Adrenal gland (tissue), 19 donors: ENCODE measurements at places on chromosomes 12 and 14. TPM values are rescaled to one million over a fixed set of nuclear protein-coding genes. Genes with fewer than 3 reads are reported as not detected.

Gene ZFHX2
- total RNA-seq: 3.9 TPM

Gene OTUB2
- total RNA-seq: 1.8 TPM

Gene KLRB1
- total RNA-seq: 1.4 TPM

Gene CPNE6
- not detected for total RNA-seq

Gene DAO
- not detected for total RNA-seq

Gene SERPINA1
- 60.1 TPM for total RNA-seq

Gene ZC2HC1C
- 6.8 TPM for total RNA-seq

Gene DDN
- total RNA-seq: 0.65 TPM

Gene FOXG1
- 0.07 TPM for total RNA-seq

Gene LRP1-AS
- not detected for total RNA-seq

Gene PARP2
- 8.5 TPM for total RNA-seq

Gene IAPP
- not detected for total RNA-seq

Gene TMEM233
- total RNA-seq: 0.28 TPM

Gene ADIPOR2
- 168 TPM for total RNA-seq

Gene UBR7
- 19.0 TPM for total RNA-seq

Gene PRPF40B
- 30.2 TPM for total RNA-seq

Gene GRIN2B
- not detected for total RNA-seq

Gene BEST3
- 1.3 TPM for total RNA-seq

Gene OTX2
- not detected for total RNA-seq

Gene MANSC4
- not detected for total RNA-seq

Gene BICDL1
- total RNA-seq: 2.6 TPM

Gene IFNG-AS1
- total RNA-seq: not detected

Gene TRHDE
- total RNA-seq: 0.78 TPM

Gene GLS2
- not detected for total RNA-seq

Gene SLC10A1
- not detected for total RNA-seq

Gene GDF3
- total RNA-seq: 0.69 TPM

Gene TSPAN8
- 1.7 TPM for total RNA-seq

Gene NRXN3
- total RNA-seq: 0.42 TPM

Gene DIABLO
- total RNA-seq: 44.7 TPM

Gene PRH2
- total RNA-seq: not detected

Gene CLEC4A
- 1.2 TPM for total RNA-seq

Gene PLA2G1B
- not detected for total RNA-seq
